CD4-positive, alpha-beta T cell (primary cell): ENCODE measurements at places on chromosomes 6 and 20. TPM values are rescaled to one million over a fixed set of nuclear protein-coding genes. Genes with fewer than 3 reads are reported as not detected.

DNA sequence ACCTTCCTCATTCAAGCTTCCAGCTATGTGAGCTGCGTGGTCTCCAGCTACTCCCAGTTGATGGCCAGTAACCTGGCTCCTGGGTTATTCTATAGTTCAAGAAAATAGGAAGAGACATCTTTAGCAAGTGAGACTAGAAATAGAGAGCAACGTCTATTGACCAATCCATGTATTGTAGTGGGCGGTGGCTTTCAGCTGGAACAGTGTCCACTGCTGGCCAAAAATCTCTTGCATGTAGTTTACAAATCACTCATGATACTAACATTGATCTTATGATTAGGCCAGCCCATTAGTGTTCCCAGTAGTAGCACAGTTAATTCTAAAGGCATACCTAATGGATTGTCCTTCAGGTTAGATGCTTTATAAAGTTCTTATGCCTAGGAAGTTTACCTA, 58.9 kb upstream of the SCP2D1 start:
- H3K4me3 ChIP-seq, result no peak overlapping the region
- H3K4me1 ChIP-seq, result no peaks in the 10 kb centered on the region
- DNase-seq, result no peak
- H3K27me3 ChIP-seq, result no peaks in the 10 kb centered on the region
- no peak overlapping the region for H3K27ac ChIP-seq
- no peaks in the 10 kb centered on the region for H3K36me3 ChIP-seq

DNA sequence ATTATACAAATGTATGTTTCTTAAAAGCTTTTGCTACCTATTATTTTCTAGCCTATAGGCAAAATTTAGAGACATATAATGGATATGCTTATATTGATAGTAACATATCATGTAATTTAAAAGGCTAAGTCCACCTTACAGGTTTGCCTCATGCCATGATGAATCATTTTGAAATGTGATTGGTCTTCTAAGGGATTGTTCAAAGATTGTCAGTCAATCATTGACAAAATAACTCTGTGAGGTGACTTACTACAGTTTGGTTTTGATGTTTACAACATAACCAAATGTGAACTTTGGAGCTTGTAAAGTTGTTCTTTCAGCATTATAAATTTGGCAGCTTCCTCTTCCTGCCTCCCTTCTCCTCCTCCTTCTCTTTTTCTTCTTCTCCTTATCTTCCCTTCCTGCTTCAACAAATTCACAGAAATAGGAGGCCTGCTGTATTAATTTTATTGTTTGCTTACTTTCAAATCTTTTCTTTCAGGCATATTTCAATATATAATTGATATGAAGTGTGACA, 39.7 kb upstream of the ZFP64 start:
- no peaks in the 10 kb centered on the region for H3K4me1 ChIP-seq
- H3K27me3 ChIP-seq, result peaks cover 5% of the 10 kb centered on the region
- H3K4me3 ChIP-seq, result no peak overlapping the region
- DNase-seq, result no peak

- H3K27me3 ChIP-seq, result no peaks in the 10 kb centered on the region
- no peaks in the 10 kb centered on the region for H3K4me1 ChIP-seq
- H3K27ac ChIP-seq, result no peak overlapping the region
- no peak overlapping the region for H3K4me3 ChIP-seq
Observed at GRCh38 chr20:1456300-1456699, 10.3 kb downstream of the NSFL1C start.

DNA sequence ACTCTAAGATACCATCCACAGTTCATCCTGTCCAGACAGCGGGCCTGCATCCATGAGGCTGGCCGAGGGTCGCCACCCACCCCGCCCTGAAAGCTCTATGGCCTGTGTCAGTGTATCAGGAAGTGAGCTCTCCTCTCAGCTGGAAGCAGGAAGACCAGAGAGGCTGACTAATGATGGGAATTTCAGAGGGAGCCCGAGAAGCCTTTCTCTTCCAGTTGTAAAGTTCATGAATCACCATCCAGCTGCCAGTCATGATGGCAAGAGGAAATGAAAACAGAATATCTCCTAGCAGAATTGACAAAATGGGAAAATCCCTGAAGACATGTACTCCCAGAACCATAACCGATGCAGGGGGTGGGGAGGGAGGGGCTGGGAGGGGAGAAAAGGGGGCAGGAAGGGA, 109.6 kb upstream of the RPS6KA2 start:
- H3K4me1 ChIP-seq, result no peaks in the 10 kb centered on the region
- no peaks in the 10 kb centered on the region for H3K27me3 ChIP-seq

Gene FHL5
- total RNA-seq, result not detected

DNA sequence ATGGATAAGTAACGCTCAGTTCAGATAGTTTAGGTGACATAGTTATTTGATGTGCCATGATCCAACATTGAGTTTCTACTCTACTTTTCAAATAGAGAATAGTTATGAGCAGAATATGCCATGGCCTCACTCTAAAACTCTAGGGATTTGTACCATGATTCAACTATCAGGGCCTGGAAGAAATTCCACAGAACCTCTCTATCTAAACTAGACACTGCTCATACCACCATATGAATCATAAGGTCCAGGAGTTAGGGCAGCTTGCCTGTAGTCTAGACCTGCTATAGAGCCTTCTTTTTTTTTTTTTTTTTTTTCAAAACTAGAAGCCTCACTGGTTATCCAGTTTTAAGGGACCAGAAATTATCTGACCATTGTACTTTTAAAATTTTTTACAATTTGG, 571.8 kb upstream of the IMPG1 start:
- H3K4me1 ChIP-seq, result no peaks in the 10 kb centered on the region
- H3K27ac ChIP-seq, result no peak overlapping the region
- no peaks in the 10 kb centered on the region for H3K27me3 ChIP-seq
- no peak overlapping the region for H3K4me3 ChIP-seq
- DNase-seq, result no peak

DNA sequence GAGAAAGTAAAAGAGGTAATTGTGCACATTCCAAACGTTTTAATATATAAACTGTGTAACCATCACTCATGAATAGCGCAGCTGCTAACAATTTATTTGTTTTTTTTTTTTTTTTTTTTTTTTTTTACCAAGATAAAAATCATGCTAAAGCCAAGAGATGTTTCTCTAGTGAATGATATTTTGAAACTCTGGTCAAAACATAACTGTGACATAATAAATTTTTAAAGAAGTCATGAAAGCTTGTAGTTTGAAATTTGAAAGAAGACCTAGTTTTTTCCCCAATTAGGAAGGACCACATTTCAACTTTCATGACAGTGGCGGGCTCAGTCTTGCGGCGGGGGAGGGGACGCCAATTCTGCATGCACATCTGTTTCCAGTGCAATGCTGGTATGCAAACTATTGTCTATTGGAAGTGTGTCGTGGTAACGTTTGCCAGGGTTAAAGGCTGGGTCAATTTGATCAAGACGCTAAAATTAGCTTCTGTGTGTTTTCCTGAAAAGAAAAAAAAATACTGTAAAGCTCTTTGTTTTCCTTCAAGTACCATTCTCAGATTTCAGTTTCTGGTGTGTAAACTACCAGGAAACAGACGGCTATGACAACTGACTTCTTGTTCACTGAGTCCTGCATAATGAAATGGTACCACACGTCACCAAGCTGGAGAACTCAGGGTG, 211.9 kb downstream of the FOXC1 start:
- no peaks in the 10 kb centered on the region for H3K27me3 ChIP-seq
- no peak overlapping the region for H3K27ac ChIP-seq
- DNase-seq, result no peak
- no peak overlapping the region for H3K4me3 ChIP-seq

Gene BPI
- total RNA-seq, result 0.14 TPM

- H3K27me3 ChIP-seq, result no peaks in the 10 kb centered on the region
- H3K27ac ChIP-seq, result no peak overlapping the region
- no peaks in the 10 kb centered on the region for H3K4me1 ChIP-seq
- H3K36me3 ChIP-seq, result peaks cover 79% of the 10 kb centered on the region
Observed at GRCh38 chr6:42664718-42665117, 57.7 kb downstream of the PRPH2 start.
